ENCODE measurements at places on chromosomes 4 and X.

GRCh38 chr4:185542626-185543315 is 7.5 kb upstream of the PDLIM3 start:
- DNase-seq: no peak

GRCh38 chr4:115489279-115489678 is 375.9 kb upstream of the NDST4 start:
- no peak for DNase-seq

DNA sequence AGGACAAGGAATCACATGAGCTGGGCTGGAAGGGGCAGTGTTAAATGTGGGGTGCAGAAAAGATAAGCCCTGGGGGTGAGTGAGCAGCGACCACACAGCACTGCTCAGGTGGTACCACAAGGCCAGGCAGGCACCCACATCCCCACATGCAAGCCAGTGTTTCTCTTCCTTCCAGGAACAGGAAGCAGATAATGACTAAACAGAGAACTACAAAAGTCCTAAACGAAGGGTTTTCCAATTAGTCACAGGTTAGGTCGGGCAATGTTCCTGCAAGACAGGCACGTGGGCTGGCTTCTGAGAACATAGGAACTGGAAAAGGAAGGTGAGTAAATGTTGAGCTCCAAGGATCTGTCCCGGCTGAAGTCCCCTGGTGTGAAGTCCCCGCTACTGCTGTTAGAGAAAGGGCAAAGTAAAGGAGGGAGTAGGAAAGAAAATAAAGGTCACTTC is 19.5 kb downstream of the RELL1 start:
- peak; percentile 90 for DNase-seq

DNA sequence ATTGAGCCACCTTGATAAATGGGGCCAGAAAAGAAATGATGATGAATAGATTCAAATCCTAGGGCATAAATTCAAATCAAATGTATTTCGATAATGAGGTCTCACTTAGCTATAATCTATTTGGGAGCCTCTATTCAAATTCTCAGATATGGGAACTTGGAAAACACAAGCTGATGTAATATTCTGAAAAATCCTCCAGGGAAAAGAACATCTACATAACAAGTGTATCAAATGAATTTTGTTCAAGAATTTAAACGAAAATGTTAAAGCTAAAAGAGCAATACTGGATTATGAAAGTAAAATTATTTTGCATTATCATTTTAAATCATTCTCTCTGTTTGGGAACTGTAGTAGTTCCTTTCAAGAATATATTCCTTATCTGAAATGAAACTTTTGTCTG is 38.9 kb upstream of the RAP1GDS1 start:
- no peak for DNase-seq
